Natural killer cell (primary cell): ENCODE measurements at places on chromosomes 16 and 17.

DNA sequence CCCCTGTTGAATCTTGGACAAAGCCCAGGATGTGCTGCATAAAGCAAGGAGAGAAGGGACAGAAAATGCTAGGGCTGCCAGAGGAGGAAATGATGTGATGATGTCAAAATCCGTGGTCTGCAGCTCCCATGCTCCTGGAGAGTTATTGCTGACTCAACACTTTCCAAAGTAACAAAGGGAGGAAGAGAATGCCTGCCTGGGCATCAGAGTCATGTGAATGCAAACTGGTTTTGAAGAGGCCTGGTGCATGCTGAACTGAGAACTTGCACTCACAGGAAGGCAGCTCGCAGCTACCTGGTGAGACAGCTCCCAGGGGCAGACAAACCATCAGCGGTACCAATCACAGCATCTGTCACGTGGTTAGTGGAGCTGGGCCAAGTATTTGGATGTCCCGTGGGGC is 2.8 kb downstream of the MARVELD3 start:
- no peak for DNase-seq
- H3K36me3 ChIP-seq: no peaks in the 10 kb centered on the region
- no peak overlapping the region for H3K27ac ChIP-seq

DNA sequence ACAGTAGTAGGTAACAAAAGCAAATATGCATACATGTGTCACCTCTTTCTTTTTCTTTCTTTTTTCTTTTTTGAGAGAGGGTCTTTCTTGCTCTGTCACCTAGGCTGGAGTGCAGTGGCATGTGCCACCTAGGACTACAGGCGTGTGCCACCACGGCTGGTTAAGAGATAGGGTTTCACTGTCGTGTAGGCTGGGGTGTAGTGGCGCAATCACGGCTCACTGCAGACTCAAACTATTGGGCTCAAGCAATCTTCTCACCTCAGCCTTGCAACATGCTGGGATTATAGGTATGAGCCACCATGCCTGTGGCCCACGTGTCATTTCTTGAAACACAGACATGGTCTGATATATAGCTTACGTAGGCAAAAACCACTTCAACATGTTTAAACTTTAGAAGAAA is 397.7 kb upstream of the PMFBP1 start:
- H3K4me1 ChIP-seq: no peaks in the 10 kb centered on the region
- no peaks in the 10 kb centered on the region for H3K36me3 ChIP-seq
- no peak overlapping the region for H3K27ac ChIP-seq
- no peaks in the 10 kb centered on the region for H3K27me3 ChIP-seq
- no peak overlapping the region for H3K4me3 ChIP-seq

DNA sequence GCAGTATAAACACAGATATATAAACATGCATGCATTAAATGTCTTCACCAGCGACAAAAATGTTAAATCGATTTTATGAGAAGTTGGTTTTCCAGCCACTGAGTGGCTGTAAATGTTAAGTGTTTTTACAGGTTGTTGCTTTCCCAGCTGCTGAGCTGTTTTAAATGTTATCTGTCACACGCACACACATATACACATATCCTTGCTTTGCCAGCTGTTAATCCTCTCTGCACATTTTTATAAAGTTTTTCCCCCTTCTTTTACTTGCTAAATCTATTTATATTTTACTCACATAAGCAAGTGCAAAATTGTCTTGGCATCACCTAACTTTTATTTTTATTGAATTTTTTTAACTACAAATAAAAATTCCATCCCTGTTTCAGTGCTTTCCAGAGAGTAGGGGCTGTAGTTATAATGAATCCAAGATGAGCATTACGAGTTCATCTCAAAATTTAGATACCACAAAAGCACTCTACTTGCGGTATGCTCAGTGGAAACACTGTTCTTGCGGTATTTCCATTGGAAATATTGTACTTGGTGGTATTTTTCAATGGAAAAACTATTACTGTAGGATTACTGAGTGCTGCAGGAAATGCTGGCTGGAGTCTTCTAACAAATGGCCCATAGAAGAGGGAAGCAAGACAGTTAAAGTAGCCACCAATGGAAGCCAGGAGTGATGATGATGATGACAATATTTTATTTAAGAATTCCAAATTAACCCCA is 124.9 kb upstream of the KCNJ16 start:
- no peaks in the 10 kb centered on the region for H3K36me3 ChIP-seq
- no peaks in the 10 kb centered on the region for H3K4me1 ChIP-seq
- no peak overlapping the region for H3K27ac ChIP-seq
- DNase-seq: no peak
- H3K4me3 ChIP-seq: no peak overlapping the region
- no peaks in the 10 kb centered on the region for H3K27me3 ChIP-seq

- H3K27me3 ChIP-seq: no peaks in the 10 kb centered on the region
- peak; percentile 36 for DNase-seq
- no peak overlapping the region for H3K4me3 ChIP-seq
- no peaks in the 10 kb centered on the region for H3K4me1 ChIP-seq
These were observed 48.0 kb upstream of the CDYL2 start for GRCh38 chr16:80852261-80852872.

DNA sequence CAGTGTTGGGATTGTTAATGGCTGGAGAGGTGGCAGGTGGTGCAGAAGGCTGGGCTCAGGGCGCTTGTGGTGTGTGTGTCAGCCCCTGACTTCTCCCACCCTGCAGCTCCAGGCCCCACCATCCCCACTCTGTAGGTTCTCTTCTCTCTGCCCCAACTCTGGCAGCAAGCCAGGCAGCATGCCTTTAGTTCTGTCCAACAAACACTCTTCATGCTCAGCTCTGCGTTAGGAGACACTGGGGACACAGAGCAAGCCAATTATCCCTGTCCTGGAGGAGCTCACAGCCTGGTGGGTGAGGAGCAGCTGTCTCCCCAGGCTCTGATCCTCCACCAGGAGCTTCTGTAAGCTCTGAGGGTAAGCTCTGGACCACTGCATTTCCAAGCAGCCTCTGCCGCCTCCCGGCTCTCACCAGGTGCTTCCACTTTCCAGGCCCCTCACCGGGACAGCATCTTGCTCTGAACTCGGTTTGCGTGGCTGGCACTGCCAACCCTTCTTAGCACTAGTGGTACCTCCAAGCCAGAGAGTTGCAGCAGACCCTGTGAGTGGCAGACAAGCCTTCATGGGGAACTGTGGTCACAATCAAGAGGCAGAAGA is 34.3 kb upstream of the WSCD1 start:
- no peak overlapping the region for H3K27ac ChIP-seq
- H3K36me3 ChIP-seq: no peaks in the 10 kb centered on the region
- DNase-seq: no peak
- H3K4me1 ChIP-seq: no peaks in the 10 kb centered on the region

GRCh38 chr16:60748366-60748765 is 1287.9 kb downstream of the CDH8 start:
- no peaks in the 10 kb centered on the region for H3K36me3 ChIP-seq
- DNase-seq: no peak
- no peak overlapping the region for H3K27ac ChIP-seq
- no peaks in the 10 kb centered on the region for H3K27me3 ChIP-seq
- no peaks in the 10 kb centered on the region for H3K4me1 ChIP-seq

DNA sequence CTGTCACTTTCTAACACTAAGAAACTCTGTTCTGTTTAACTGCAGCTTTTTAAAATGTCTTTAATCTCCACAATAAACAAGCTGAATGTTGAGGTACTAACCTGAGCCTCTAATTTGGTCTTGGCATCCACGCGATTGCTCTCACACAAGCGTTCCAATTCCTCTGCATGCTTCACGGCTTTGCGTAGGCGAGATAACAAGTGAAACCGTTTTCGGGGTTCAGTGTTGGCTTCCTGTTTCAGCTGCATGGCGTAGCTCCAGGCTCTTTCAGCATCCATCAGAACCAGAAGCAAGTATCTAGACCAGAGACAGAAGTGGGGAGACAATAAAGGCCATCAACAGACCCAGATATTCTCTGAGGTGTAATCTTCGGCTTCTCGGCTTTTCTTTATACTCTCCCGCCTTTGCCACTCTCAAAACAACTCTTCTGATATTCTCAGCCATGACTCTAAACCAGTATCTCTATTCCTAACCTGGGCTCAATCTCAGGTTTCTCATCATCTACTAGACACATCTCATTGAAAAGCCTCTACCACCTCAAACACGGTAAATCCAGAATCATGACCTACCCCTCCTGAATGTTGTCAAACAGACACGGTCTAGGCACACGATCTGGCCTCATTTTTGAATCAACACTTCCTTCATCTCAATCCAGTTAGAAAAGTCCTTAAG is 8.3 kb downstream of the SRP68 start:
- peaks cover 67% of the 10 kb centered on the region for H3K36me3 ChIP-seq
- H3K27me3 ChIP-seq: no peaks in the 10 kb centered on the region
- H3K4me3 ChIP-seq: no peak overlapping the region

- H3K27ac ChIP-seq: no peak overlapping the region
- H3K4me3 ChIP-seq: no peak overlapping the region
- peaks cover 18% of the 10 kb centered on the region for H3K4me1 ChIP-seq
- DNase-seq: no peak
These were observed 22.0 kb downstream of the C16orf74 start for GRCh38 chr16:85728879-85729278.

- H3K4me1 ChIP-seq: peaks cover 10% of the 10 kb centered on the region
- no peak for DNase-seq
- no peak overlapping the region for H3K27ac ChIP-seq
- no peak overlapping the region for H3K4me3 ChIP-seq
These were observed 10.8 kb downstream of the SLC22A31 start for GRCh38 chr16:89189358-89190025.

DNA sequence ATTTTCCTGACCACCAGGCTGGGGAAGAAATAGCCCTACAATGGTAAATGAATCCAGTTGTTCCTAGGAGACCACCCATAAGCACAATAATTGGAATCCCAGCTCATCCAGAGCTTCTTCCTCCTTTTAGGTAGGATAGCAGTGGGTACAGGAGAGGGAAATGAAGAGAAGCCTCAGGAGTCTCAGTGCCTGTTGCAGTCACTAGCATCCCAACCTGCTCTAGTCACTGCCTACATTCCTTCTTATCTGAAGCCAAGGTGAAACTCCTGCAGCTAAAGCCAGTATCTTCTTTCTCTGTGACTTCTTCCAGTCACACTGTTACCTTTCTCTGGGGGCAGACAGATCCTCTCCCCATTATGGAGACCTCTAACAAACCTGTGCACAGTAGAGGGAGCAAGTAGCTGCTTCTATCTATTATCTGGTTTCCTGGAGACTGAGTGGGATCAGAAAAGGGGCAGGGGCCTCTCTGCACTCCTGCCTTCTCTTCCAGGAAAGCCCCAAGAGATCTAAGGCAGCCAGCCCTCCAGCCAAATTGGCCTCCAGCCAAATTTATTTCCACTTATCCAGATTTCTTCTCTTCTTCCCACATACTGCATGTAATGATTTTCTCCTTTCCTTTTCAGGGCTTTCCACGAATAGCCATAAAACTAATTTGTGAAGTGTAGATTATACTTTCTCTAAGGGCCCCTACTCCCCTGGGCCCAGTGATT is 85.5 kb downstream of the SSH2 start:
- H3K4me1 ChIP-seq: no peaks in the 10 kb centered on the region
- H3K36me3 ChIP-seq: no peaks in the 10 kb centered on the region
- H3K27me3 ChIP-seq: no peaks in the 10 kb centered on the region

GRCh38 chr16:70754851-70755600 is 45.9 kb downstream of the VAC14 start:
- DNase-seq: no peak
- H3K4me1 ChIP-seq: no peaks in the 10 kb centered on the region
- peaks cover 31% of the 10 kb centered on the region for H3K36me3 ChIP-seq

- no peak overlapping the region for H3K4me3 ChIP-seq
- H3K27me3 ChIP-seq: no peaks in the 10 kb centered on the region
- H3K4me1 ChIP-seq: peaks cover 46% of the 10 kb centered on the region
These were observed 15.4 kb upstream of the CTCF start for GRCh38 chr16:67546761-67547422.

DNA sequence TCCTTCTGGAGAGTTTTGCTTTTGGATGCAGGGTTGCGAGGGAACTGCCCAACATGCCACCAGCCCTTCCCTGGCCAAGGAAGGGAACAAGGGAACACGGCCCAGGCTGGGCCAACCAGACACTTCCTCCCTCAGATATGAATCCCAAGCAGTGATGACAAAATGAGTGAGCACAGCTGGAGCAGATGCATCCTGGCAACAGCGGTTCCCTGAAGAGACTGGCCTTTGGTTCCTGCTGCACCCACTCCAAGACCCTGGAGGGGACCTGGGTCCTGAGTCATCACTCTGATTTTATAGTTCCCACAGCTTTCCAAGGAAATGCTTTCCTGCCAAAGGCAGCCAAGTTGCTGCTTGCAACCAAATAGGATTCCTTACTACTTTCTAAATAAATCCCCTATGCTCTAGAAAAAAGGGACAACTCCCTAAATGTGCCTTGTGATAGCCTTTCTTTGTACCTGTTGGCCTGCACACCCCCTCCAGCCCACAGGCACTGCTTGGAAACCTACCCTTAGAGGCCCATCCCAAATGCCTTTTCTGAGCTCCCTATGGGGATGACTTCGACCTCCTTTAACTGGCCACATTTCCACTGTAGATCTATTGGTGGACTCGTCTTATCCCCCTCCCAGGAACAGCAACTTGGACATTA is 5.3 kb downstream of the ST3GAL2 start:
- H3K27me3 ChIP-seq: no peaks in the 10 kb centered on the region
- no peak overlapping the region for H3K4me3 ChIP-seq
- H3K27ac ChIP-seq: no peak overlapping the region
- no peaks in the 10 kb centered on the region for H3K36me3 ChIP-seq

DNA sequence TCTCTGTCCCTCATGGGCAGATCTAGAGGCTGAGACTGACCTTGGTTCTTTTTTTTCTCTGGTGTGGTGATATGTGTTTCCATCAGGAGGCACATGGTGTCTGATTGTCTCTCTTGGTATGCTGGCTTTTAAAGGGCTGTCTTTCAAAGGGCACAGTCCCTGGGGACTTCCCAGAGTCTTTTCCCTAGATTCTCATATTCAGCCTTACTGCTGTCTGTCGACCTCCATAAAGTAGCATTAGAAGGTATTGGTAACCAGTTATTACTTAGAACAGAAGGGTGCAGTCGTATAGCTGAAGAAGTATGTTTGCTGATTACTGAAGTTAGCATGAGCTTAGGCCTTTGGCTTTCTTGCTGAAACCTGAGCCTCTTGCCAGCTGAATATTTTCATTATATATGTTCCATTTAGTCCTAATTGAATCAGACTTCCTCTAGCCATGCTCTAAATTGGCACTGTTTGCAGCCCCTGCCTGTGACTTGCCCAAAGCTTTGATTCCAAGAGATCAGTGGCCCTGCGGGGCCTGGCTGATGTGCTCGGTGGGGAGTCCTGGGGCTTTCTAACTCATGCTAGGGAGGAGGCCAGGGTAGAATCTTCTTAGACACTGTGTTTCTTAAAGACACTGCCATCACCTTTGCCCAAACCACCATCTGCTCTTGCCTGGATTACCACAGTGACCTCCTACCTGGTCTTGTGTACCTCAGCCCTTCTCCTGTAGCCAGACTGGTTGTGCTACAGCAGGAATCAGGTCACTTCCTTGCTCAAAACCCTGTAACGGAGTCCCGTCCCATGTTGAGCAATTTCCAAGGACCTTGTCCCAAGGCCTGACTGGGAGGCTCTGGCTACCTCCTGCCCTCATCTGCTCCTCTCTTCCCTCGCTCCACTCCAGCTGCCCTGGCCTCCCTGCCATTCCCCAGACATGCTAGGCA is 71.5 kb downstream of the WWP2 start:
- H3K4me3 ChIP-seq: no peak overlapping the region
- DNase-seq: no peak
- H3K27me3 ChIP-seq: no peaks in the 10 kb centered on the region
- H3K36me3 ChIP-seq: peaks cover 14% of the 10 kb centered on the region
- no peaks in the 10 kb centered on the region for H3K4me1 ChIP-seq
